ENCODE measurements at places on chromosomes 7 and 10.
A peak's percentile ranks its signal among the peaks of the same experiment; 100 is the strongest.

- DNase-seq: no peak
Observed at GRCh38 chr7:21361413-21362125, 66.3 kb upstream of the SP4 start.

DNA sequence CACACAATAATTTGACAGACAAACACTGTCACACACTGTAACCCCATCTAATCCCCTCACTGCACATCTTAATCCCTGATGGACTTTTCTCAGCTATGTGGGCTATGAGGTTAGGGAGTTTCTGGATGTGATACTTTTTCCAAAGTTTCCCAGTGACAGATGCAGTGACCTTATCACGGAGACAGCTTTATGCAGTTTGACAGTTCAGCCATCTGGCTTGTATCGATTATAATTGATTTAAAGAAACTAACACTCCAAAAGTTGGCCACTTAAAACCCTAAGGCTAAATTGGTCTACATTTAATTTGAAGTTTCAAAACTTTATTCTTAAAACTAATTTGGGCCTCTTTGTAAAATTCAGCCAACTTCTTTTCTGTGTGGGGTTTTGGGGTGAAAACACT, 196.7 kb downstream of the SDK1 start:
- DNase-seq: no peak

DNA sequence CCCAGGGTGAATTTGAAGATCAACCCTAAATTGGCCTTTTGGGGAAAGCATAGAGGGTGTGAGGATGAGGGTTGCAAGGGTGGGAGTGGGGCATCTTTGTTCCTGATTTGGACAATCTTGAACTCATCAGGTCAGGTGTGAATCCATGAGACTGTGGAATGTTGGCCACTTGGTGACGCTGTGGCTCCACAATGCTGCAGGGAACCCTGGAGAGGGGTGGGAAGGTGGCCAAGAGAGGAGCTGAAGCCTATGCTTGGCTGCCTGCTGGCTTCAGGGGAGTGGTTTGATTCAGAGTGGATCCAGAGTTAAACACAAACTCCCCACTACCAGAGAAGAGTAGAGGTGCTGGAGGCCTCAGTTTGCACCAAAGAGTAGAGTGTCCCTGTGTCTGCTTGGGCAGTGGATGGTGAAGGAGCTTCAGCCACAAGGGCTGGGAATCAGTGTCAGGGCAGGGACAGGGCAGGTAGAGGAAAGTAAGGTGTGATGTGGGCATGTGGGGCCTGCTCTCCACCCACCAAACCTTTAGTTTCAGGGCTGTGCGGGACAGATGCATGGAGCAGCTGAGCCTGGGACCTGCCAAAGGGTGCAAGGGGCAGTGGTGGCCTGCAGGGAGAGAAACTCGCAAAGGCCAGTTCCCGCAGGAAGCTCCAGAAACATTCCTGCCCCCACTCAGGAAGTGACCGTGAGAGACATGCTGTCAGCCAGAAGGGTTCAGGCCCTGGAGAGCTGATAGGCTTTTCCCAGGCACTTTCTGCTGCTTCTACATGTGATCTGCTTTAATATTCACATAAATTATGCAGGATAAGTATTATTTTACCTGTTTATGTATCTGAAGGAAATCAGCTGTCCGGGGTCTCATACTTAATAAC, 81.0 kb upstream of the PRSS58 start:
- no peak for DNase-seq

DNA sequence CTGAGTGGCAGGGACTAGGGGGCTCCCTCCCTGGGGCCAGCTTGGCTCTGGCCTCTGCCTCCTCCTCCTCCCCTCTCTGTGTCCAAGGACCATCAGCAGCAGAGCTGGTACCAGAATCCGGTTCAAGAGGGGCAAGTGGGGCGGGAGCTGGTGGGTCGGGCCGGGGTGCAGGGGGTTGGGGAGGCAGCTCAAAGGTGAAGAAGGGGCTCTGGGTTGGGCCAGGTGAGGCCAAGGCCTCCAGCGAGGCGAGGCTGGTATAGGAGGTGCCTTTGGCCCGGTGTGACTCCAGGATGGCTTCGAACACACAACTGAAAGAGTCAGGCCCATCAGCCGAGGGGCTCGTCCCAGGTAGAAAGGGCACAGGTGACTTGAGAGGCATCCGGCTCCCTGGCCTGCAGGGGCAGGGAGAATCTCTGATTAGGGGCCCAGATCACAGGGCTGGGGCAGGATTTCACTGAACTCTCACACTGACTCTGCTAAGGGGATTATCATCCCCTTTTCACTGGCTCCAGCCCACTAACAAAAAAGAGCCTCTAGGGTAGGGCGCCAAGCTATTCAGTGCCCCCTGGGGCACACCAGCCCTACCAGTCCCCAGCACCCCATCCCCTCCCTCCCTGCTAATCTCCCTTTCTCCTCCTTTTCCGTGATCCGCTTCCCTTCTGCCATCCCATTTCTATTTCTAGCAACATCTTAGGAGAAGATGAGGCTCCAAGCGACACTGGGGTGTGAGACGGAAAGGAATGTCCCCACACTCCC, 4.6 kb downstream of the PSD start:
- no peak for DNase-seq

- no peak for DNase-seq
Observed at GRCh38 chr7:140631602-140632001, 9.0 kb downstream of the DENND2A start.

DNA sequence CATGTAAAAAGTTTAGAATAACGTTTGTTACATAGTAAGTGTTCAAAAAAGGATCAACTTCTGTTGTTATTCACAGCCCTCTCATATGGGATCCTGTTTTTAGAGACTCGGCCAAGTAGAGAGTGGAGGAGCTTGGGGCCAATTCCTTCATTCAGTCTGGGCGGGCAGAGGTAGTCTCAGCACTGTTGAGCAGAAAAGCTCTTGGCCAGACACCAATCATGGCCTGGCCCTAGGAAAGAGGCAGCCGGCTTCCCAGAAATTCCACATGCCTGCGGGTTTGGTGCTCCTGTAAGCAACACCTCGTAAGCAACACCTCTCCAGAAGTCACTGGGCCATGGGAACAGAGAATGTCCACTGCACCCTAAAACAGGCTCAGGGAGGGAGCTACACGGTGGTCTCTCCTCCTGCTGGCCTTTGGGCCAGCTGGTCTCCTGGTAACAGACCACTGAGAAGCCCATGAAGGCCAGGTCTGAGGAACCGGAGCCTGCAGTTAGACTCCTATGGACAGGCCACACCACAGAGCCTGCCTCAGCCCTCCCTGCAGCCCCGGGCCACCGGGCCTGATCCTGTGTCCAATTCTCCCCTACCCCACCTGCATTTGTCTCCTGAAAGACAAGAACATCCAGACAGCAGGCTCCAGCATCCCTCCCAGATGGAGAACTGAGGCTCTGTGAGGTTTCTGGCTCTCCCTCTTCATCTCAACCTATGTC, 149.1 kb downstream of the GRID1 start:
- DNase-seq: no peak

DNA sequence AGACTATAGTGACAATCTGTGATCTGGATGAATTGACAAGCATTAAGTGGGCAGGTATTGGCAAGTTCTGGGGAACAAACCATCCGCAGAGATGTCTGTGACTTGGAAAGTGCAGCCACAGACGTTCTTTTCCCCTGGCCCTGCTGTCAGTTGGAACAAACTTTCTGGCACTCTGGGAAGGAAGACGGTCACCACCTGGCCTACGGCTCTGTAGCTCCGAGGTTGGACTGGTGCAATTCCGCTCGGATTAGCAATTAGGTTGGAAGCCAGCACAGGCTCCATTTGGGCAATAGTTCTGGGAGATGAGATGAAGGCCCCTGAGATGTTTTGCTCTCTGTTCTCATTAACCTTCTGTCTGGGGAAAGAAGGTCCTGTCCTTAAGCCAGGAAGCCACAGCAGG, 437.5 kb downstream of the CALN1 start:
- DNase-seq: no peak

DNA sequence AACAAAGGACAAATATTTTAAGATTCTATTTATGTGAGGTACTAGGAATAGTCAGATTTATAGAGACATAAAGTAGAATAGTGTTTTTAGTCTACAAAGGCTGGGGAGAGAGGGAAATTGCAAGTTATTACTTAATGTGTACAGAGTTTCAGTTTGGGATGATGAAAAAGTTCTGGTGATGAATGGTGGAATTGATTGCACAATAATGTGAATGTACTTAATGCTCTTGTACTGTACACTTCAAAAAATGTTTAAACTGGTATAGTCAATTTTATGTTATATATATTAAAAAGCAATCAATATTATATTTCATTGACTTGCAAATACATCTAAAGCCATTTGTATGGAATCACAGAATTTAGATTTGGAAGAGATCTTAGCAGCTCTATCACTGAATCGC, 213.4 kb downstream of the PPP1R3A start:
- no peak for DNase-seq

DNA sequence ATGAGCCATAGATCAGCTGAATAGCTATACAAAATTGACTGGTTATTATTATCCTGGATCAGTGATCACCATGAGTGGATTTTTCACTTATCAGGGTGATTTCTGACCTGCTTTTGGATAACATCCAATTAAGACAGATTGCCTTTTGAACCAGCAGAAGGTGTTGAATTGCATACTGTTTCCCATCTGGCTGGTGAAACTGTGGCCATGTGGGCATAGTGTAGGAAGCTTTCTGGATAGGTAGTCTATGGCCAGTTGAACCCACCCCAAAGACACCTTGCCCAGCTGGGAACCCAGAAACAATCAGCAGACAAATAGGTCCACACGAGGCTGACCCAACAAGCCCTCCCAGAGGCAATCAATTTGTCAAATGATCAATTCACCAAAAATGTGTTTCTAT, 29.3 kb downstream of the DNAJC12 start:
- DNase-seq: no peak

DNA sequence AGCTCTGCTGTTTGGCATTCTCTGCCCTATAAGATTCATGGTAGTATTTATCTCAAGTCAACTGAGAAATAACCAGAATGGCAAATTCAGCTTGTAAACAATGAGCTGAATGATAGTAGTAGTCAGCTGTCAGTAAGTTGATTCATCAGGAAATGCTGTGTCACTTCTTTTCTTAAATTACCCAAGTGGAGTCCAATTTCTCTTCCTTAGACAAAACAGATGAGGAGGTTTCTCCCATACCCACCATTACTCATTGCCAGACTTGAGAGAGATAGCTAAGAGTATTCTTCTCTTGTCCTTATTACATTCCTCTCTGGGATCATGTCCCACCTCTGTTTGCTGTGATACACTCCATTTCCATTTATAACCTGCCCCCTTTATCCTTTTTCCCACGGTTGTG, 159.8 kb upstream of the STEAP1 start:
- DNase-seq: no peak

DNA sequence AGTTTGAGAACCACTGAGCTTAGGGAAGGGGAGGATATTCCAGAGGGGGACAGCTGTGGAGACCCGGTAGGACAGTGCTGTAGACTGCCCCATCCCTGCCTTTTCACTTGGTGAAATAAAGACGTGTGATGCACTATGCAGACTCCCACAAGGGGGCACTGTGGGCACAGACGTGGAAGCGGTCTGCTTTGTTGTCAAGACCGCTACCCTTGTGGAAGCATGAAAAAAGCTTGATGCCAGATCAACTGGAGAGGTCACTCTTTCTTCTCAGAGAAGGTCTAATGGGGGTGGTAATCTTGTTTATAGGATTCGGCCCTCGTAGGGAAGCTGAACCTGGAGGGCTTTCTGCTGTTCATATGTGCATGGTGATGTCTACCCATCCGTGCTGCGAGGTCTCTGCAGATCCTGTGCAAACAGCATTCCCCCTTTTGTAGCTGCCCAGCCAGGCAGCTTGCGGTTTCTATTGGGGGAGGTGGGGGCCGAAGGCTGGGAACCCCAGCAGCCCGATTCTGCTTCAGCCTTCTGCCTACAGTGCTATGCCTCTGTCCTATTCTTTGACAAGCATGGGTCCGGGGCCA, 13.7 kb downstream of the RPS24 start:
- DNase-seq: peak; percentile 88

- DNase-seq: no peak
Observed at GRCh38 chr7:48398191-48398590, 226.9 kb downstream of the ABCA13 start.

GRCh38 chr7:41148521-41148951, 554.4 kb downstream of the INHBA start:
- no peak for DNase-seq

DNA sequence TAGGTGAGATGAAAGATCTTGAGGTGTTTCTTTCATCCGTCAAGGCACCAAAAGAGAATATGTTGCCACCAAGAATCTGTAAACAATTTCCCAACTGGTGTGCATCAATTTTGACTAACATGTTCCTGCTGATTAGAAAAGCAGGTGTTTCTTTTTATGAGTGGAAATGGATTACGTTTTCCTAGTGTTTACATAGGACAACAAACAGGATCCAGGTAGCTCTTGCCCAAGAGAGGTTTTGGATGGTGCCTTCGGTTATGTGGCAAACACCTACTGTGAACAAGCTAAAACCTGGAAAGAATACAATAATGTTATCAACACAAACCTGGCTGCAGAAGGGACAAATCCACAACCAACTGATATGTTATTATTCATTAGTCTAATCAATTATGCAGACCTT, 53.6 kb upstream of the WNT16 start:
- no peak for DNase-seq

GRCh38 chr7:83190659-83191389, 28.1 kb upstream of the PCLO start:
- DNase-seq: no peak

DNA sequence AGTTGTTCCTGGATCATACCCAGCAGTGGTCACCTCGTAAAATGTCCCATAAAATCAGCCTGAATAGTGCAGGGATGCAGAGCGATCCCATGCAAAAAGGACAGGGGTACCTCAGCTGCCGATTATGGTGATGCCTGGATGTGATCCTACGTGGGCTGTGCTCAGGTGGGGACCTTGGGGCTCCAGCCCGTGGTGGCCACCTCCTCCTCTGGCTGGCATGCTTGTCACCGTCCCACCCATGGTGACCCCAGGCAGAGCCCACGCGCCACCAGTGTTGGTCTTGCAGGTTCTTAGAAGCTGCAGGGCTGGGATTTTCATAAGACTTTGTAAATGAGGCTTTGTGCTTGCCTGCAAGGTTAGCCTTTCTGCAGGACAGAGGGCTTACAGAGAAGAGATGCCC, 97.2 kb downstream of the GLRX3 start:
- no peak for DNase-seq

- DNase-seq: no peak
Observed at GRCh38 chr7:7821517-7821916, 103.1 kb upstream of the RPA3 start.
